CD4-positive, alpha-beta T cell (primary cell): ENCODE measurements at places on chromosomes 2 and 18.

DNA sequence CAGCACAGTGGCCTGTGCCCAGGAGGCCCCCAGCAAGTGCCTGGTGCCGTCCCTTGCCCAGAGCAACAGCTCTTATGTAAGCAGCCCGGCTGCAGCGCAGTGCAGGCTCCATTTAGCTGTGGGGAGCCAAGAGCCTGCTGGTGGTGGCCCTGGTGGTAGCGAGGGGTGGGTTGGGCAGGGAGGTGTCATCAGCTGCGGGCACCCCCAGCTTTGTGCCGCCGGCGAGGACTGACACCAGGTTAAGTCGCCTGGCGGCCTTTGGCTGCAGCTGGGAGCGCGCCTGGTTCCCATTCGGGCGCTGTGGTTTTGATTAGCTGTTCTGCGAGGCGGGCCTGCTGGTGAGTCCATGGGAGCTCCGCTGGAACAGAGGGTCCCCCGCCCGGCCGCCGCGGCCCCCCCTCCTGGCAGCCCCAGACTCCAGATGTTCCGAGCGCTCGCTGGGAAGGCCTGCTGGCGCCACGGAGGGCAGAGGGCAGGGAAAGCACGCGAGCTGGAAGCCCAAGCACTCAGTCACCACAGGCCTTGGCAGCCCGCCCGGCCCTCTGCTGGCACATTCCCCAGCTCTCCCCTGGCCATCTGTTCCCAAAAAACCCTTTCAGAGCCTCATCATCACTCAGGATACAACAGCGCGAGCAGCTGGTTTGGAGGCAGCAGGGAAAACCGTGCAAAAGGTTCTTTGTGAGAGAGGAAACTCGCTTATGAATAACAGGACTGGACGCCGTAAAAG, 18.4 kb downstream of the ATOH8 start:
- no peak for DNase-seq

DNA sequence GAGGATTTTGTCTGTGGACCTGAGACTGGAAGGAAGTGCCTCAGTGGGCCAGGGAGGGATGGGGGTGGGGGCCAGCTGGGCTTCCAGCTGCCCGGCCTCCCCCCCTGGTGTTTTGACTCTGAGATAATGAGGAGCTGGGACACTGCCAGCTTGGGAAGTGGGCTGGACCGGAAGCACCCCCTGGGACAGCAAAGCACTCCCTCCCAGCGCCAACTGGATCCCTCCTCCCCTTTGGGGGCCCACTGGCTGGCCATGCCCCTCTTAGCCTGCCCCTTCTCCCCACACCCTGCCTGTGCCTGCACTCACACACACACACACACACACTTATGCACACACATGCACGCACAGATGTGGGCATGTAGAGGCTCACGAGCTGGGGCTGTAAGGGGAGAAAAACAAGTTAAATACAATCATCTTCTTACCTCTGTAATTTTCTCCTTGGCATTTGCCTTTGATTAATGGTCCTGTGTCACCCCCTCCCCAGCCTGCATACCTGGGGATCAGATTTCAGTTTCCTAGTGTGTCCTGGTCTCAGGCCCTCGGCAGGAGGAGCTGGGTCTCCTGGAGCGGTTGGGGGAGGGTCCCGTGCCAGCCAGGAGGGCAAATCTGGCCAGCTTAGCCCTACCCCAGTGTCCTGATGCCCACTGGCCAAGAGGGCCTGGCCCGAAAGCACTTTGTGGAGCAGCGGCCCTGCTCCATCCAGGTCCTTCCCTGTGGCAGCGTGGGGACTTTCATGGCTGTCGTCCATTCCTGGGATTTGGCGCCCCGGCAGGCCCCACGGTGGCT, 3.6 kb downstream of the ITM2C start:
- no peak for DNase-seq

DNA sequence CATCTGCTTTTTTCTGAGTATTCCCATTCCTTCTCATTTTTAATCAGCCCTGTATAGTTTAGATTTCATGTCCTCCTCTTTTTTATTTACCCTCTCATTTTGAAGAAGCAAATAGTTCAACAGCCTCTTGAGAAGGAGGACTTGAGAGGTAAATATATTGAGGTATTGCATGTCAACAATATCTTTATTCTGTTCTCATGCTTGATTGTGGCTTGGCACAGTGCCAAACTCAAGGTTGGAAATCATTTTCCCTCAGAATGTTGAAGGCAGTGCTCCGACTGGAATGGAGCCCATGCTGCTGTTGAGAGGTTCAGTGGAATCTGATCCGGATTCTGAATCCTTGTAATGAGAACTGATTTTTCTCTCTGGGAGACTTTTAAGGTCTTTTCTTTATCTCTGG, 31.0 kb upstream of the GALNT3 start:
- no peak for DNase-seq

DNA sequence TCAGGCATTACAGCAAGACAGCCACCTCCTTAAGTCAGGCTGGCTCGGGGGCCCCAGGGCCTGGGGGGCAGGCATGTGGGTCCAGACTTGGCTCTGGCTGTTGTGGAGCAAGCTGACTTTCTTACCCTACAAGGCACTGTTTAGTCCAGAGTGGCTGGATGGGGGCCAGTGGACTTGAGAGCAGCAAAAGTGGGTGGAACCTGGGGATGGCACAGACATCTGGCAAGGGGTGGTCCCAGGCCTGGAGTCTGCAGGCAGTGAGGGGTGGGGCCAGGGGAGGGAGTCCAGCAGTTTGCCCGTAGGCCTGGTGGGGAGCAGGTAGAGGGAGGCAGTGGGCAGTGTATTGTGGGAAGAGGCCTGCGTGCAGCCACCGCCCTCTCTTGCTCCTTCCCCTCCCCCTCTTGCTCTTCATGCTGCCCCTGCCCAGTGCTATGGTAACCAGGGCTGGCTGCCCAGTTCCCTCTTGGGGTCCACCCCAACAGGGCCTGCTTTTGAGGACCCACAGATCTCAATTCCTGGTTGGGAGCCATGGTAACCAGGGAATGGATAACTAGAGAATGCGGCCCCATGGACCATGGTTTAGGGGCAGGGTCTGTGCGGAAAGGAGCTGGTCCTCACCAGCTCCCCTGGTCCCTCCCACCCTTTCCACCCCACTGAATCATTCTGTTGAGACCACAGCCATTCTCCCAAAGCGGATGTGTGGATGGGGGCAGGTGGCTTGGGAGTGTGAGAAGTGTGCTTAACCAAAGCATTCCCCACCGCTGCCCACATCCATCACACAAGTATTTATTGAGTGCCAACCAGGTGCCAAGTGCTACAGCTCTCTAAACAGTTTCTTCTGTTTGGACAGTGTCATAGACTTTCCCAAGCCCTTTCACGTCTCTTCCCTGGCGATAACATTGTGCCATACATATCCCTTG, 19.3 kb downstream of the SPEG start:
- no peak for DNase-seq

DNA sequence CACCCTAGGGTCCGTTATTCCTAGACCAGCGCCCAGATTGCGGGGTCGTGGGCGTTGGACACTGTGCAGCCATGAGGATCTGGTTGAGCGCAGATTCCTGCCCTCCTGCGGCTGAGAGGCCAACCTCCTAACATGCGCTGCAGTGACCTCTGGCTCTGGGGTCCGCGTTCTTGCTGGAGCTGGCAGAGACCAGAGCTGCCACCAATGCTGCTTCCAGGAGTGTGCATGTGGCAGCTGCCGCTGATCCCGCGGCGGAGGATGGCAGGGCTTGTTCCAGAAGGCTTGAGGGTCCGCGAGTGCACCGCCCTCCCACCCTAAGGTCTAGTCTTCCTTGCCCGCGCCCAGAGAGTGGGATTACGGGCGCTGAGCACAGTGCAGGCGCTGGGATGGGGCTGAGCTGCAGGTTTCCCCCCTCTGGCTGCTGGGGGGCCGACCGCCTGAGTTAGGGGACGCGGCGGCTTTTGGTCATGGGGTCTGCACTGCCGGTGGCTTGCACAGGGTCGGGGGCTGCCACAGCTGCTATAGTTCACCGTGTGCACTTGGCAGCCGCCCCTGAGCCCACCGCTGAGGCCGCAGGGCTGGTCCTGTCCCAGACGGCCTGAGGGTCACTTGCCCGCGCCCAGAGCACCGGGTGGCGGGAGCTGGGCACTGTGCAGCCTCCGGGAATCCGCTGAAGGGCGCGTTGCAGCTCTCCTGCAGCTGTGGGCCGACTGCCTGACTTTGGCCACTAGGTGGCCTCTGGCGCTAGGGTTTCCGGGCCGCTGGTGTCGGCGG, 145.9 kb downstream of the CCDC74A start:
- DNase-seq: peak; percentile 68

- DNase-seq: no peak
Measured at GRCh38 chr2:207558079-207558491, 28.3 kb downstream of the CREB1 start.

- no peak for DNase-seq
Measured at GRCh38 chr2:239727182-239727775, 297.9 kb downstream of the NDUFA10 start.

DNA sequence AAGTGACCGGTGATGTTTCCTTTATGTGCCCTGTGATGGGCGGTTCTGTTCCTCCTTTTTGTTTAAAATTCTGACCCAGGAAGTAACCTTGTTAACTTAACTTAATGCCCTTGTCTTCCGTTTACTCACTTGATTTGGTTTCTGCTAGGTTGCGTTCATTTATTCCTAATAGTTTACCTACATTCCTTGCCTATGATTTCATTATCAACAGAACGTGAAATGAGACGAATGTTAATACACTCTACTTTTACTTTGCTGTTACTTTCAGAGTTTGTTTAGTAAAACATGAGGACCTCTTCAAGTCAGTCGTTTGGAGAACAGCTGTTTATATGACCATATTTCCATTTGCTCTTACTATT, 638 bp downstream of the CEP192 start:
- no peak for DNase-seq

- DNase-seq: no peak
Measured at GRCh38 chr2:233448220-233448559, 93.9 kb downstream of the DGKD start.

GRCh38 chr2:220373878-220374277, 746.4 kb downstream of the SLC4A3 start:
- DNase-seq: no peak

DNA sequence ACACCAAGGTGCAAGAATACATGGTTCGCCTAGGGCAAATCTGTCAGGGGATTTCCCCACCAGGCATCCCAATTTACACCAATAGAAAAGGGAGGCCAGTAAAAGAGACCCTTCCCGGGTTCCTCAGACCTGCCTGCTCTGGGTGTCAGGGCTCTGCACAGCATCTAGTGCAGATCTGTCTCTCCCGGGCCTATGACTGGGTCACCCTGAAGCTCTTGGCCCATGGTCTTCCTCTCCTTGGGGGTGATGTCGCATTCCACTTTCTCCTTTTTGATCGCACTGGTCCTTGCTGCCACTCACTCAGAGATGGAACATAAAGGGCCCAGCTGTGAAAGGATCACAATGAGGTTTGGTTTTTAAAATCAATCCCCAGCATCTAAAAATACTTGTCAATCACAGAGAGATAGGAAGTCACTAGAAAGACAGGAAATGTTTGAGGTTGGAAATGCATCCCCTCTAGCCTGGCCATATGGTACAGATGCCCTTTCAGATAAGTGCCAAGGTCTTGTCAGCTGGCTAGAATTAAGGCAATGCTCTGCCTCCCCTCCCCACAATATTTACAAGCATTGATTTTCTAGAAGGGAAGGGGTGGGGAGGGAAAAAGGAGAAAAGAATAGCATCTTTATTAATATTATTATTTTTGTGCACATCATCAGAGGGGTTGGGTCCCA, 34.9 kb upstream of the AFTPH start:
- no peak for DNase-seq

GRCh38 chr2:127859712-127860085, 1.7 kb upstream of the POLR2D start:
- peak; percentile 43 for DNase-seq

DNA sequence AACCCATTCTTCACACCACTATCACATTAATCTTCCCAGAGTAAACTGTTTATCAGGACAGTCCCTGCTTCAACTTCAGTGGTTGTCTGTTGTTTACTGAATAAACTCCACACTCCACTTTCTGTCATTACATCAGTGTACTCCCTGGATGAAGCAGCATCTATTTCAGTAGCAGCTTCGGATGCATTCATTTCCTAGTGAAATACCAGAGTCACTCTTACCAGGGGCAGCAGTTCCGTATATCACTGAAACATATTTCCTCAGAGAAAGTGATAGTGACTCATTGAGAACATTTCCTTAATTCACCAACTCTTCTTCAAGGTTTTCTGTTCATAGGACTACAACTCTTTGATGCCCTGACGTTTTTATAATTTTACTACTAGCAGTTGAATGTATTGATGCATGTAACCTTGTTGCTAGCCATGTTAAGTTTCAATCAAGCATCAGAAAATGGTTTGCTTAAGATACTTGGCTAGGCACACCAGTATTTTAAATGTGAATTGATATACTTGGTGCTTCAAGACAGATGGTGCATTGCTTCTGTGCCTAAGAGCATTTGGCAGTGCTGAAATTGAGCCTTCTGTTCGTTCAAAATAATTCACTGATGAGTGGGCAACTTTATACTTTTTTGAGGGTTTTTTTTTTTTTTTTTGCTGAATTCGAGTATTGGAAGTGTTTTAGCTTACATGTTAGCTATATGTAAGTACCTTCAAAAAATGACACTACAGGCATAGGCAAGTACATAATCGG, 92.3 kb downstream of the UBE2E3 start:
- DNase-seq: no peak

- peak; percentile 73 for DNase-seq
Measured at GRCh38 chr2:98761267-98761781, 30.4 kb upstream of the MGAT4A start.

DNA sequence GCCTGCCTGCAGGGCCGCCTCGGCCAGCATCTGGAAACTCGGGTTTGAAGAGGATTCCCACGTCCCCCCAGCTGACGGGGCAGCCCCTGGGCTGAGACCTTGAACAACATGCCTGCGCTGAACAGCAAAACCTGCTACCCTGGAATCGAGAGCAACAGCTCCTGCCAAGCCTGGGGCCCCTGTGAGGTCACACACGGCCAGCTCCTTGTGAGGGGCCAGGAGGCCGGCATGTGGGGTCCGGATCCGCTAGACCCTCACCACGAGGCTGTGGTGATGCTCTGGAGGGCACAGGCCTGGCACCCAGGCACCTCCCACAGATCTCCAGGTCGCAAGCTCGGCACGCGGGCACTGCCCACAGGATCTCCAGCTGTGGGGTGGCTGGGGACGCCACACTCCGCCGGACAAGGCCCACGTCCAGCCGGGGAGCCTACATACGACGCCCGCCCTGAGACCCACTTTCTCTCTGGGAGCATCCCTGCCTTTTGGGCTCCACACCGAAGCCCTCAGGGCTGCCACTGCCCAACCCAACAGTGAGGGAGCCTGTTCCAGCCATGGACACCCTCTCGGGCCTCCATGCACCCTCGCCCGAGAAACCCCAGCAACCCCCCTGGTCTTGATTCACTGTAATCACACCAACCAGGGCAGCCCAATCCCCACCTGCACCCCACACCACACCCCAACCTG, 34.1 kb downstream of the SLC66A2 start:
- DNase-seq: no peak

- DNase-seq: no peak
Measured at GRCh38 chr2:216535454-216535995, 36.9 kb downstream of the RPL37A start.

DNA sequence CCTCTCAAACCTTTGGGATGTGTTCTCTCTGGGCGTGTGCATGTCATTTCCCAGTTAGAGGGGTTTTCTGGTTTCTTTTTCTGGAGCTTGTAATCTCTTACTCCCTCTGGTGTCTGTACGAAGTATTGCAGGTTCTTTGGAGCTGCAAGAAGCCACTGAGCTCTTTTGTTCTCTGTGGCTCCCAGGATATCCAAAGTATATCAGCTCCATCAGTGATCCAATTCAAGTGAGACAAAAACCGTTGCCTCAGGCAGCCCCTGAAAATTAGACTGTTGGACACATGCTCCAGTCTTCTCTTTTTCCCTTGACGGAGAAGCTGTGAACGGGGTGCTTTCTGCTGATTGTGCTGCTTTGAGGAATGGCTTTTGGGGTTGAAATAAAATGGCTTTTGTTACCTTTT, 59.0 kb upstream of the LDLRAD4 start:
- peak; percentile 53 for DNase-seq
